ENCODE measurements at places on chromosomes 1 and 21. TPM values are rescaled to one million over a fixed set of nuclear protein-coding genes. Genes with fewer than 3 reads are reported as not detected.

The COL9A2 gene
- 2.5 TPM for total RNA-seq

The RGS4 gene
- total RNA-seq: not detected

The ABCB10 gene
- 39.9 TPM for total RNA-seq

The ALDH9A1 gene
- total RNA-seq: 48.2 TPM

The TSSK3 gene
- total RNA-seq: not detected

The COG2 gene
- 31.2 TPM for total RNA-seq

The FOXD2 gene
- 0.24 TPM for total RNA-seq

The MYOC gene
- not detected for total RNA-seq

All from activated CD8-positive, alpha-beta T cell treated with anti-CD3 and anti-CD28 coated beads, Interleukin-2, amount 10 ng/mL, durations not matched to agents 7 days and 5 days (primary cell).